Kasumi-1 (cell line): ENCODE measurements at places on chromosomes 12 and 14.

- no peak for DNase-seq
Observed at GRCh38 chr14:92093320-92093719, 13.1 kb downstream of the ATXN3 start.

GRCh38 chr12:8816448-8817050, 5.9 kb upstream of the A2ML1 start:
- DNase-seq: no peak

- DNase-seq: no peak
Observed at GRCh38 chr12:4448943-4449850, 3.6 kb upstream of the FGF6 start.

DNA sequence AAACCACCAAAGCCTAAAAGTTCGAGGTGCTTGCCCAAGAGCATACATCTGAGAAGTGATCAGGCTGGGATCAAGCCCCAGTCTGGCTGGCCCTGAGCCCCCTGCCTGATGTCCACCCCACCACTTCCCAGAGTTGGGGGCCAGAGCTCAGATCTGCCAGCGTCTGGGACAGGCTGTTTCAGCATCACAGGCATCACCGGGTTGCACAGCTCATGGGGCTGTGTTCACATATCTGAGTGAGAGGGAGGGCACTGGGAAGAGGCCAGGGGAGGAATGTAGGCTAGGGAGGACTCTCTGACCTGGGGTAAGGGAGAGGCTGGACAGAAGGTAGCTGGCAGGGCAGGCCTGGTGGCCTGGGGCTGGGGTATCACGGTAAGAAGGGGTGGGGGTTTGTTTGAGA, 6.0 kb downstream of the TGM1 start:
- no peak for DNase-seq

GRCh38 chr12:55912908-55913307, 14.8 kb downstream of the PYM1 start:
- no peak for DNase-seq

- DNase-seq: no peak
Observed at GRCh38 chr14:28762955-28763326, 3.6 kb upstream of the FOXG1 start.

GRCh38 chr14:24693983-24694382, 60.0 kb upstream of the GZMB start:
- DNase-seq: no peak

GRCh38 chr12:44848703-44849085, 27.4 kb downstream of the NELL2 start:
- no peak for DNase-seq

- DNase-seq: no peak
Observed at GRCh38 chr12:68627673-68628319, 17.1 kb downstream of the RAP1B start.

DNA sequence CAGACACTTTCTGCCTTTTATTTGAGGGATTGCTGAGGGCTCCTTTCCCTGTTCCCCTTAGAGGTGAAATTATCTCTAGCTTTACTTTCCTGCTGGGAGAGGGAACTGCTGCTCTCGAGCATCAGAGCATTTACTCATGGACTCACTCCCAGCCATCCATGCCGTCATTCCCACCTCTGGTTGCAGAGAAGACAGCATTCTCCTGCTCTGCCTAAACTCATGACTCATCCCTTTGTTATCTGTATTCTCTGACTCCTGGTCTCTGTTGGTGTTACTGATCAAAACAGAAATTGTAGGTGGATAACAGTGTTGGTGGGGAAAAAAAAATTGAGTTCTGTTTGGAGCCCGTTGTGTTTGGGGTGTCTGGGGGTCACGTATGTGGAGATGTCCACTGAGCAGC, 159.3 kb downstream of the TTC8 start:
- DNase-seq: no peak

DNA sequence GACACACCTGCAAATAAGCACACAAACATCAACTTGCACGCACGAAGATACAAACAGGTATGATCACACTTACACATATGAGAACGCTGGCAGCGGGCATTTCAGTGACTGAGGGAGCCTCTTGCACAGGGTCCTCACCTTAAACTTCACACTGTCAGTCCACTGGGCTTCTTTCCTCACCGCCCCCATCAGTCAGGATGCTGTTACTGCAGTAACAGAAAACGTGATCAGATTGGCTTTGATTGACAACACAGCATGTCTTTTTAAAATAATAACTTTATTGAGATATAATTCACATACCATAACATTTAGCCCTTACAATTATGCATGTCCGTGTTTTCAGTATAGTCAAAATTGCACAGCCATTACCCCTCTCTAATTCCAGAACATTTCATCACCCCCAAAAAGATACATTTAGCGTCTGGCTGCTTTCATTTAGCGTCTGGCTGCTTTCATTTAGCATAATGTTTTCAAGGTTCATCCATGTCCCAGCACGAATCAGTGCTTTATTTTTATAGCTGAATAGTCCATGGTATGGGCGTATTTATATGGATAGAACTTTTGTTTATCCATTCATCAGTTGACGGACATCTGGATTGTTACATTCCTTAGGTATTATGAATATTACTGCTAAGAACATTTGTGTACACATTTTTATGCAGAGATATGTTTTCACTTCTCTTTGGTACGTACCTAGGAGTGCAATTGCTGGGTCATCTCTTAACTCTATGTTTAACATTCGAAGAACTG, 8.4 kb downstream of the CCDC197 start:
- peak; percentile 40 for DNase-seq

DNA sequence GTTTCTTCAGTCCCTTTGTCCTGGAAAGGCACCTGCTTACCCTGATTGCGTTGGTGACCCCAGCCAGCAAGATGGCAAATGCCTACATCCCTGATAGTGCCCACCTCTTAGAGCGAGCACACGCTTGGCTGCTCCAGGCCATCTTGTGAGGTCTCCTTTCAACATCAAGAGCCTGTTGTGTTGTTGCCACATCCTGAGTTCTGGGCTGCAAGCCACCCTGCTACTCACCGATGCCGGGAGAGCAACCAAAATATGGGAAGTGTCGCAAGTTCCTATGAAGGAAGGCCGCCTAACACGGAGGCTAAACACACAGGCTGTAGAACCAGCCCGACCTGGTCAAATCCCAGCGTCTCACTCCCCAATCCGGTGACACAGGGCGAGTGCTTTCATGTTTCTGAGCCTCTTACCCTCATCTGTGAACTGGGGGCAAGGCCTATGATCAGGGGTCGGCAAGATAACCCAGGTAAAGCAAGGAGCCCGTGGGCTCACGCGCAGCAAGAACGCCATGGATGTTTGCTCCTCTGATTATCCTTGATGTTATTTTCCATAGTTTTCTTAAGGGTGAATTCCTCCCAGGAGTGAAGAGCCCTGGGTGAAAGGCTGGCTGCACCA, 98.4 kb downstream of the LGMN start:
- peak; percentile 86 for DNase-seq

DNA sequence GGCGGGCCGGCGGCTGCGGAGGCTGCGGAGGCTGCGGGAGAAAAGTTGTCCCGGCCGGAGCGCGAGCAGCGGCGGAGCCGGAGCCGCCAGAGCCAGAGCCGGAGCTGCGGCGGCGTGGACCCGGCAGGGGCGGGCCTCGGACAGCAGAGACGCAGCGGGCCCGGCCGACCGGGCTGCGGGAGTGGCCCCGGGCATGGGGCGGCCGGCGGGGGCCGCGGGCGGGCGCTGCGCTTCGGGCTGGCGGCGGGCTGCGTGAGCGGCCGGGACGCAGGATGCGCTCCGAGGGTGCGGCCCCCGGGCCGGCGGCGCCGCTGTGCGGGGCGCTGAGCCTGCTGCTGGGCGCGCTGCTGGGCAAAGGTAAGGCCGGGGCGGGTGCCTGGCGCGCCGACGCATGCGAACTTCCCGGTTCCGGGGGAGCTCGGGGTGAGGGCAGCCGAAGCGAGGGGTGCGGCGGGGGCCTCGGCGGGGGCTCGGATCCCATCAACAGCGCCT, at the start of gene TMEM132C:
TSS of gene TMEM132C (plus strand) at position 40 of the 492 bp plus-strand sequence. CDS start at position 273, 233 bp downstream.
- no peak for DNase-seq

GRCh38 chr14:22846811-22847307, 10.5 kb downstream of the MMP14 start:
- no peak for DNase-seq

GRCh38 chr14:90759370-90760077, 56.7 kb downstream of the TTC7B start:
- no peak for DNase-seq

- DNase-seq: no peak
Observed at GRCh38 chr12:94590428-94590827, 59.9 kb downstream of the TMCC3 start.

- DNase-seq: no peak
Observed at GRCh38 chr12:4849795-4850345, 59.8 kb upstream of the KCNA1 start.

- DNase-seq: no peak
Observed at GRCh38 chr12:52716061-52716460, 12.7 kb upstream of the KRT77 start.

- DNase-seq: peak; percentile 72
Observed at GRCh38 chr12:118358612-118359540, 13.8 kb downstream of the TAOK3 start.

- no peak for DNase-seq
Observed at GRCh38 chr14:69518289-69519101, 34.0 kb downstream of the PLEKHD1 start.

DNA sequence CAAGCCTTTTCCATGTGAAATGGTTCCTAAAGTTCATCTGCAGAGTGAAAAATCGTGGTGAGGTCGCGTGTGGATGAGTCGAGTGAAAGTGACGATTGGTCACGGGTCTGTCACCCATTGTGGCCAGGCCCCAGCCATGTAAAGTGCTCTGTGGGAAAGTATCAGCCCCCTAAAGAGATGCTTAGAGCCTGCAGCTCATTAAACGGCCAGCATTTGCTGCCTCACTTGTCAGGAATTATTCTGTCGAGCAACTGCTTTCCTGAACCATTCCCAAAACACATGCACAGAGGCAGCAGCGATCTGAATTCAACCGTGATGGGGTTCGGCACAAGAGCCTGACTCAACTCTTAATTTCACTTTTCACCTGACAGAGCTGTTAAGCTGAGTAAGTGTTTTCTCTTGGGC, 16.0 kb downstream of the DBX2 start:
- DNase-seq: no peak

GRCh38 chr14:64060648-64061096, 207.9 kb downstream of the SYNE2 start:
- DNase-seq: no peak

- DNase-seq: peak; percentile 65
Observed at GRCh38 chr12:43102546-43103264, 449.3 kb downstream of the ADAMTS20 start.

DNA sequence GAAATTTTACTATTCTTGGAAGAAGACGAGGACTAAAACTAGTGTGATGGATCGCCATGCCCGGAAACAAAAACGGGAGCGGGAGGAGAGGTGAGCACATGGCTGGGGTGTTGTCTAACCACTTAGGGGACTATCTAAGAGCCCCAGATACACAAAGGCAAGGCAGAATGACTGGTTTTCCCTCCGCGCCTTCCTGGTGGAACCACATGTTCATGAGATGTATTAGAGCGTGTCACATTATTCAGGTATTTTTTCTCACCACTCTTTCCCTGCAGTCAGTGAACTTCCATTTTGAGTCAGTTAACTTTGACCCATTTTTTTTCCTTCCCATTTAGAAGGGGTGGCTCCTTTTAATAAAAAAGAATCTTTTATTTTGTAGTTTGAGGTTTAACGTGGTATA, 68.8 kb upstream of the TRAF3 start:
- DNase-seq: no peak

DNA sequence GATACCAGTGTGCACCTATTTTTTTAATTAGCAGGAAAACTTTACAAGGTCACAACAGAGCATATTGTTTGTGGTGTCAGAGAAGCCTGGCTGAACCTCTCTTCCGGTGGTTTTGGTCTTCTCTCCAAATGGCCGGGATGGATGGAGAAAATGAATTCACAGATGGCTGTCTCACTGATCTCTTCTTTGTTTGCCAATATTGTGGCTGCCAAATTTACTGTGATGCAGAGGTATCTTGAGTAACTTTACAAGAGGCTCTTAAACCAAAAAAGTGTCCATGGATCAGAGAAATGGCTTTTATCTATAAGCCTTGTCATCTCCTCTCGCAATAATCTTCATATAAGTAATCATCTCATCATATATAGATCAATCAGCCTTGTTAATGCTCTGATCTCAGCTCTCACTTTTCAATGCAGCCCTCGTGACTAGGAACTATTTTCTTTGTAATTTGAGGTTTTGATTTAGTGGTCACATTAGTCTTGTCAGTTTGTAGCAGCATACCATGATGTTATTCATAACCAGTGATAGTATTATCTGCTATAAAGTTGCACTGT, 308.1 kb downstream of the EGLN3 start:
- no peak for DNase-seq

DNA sequence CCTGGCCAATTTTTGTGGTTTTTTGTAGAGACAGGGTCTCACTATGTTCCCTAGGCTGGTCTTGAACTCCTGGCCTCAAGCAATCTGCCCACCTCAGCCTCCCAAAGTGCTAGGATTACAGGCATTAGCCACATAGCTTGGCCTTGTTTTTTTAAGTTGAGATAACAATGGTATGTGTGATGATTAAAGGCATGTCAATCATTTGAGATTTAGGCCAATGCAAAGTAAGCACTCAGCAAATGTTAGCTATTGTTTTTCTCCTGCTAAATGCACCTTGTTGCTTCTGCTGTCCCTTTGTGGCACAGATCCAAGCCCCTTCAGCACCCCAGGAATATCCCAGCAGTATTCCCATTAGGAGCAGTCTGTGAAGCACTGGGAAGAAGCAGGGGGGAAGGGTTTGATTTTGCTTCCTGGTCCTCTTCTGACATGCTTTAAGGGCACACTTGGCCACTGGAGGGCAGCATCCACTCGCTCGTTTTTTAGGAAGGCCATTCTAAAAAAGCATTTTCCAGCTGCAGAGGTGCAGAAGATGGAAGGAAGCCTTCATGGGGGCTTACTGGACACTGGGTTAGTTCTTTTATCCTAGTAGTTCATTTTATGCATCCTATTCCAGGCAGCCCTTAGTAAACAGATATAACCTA, 70.2 kb upstream of the ZFP36L1 start:
- DNase-seq: peak; percentile 86

DNA sequence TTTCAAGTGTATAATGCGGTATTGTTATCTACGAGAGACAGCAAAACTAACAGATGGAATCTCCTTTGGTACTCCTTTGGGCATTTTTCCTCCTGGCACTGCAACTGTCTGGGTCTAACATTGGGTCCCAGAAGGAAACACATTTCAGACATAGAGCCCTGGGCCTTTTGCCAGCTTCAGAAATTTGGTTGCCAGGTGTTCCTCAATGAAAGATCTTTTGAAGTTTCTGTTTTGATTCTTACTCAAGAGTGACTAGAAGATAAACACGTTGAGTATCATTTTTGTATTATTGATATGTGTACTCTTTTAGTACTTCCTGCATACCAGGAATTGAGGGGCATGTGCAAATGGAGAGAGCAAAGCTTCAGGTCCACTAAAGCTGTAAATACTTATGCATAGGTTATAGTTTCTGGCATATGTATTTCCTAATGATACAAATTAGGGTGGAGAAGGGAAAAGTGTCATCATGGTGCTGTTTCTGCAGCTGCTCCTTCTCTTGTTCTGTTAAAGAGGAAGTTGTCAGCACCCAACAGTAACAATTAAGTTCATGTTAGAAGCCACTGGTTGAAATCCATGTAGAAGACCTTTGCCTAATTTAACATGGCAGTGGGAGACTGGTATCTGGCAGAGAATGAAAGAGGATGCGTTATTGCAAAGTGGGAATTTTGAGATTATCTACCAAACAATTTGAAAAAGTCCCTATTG, 53.5 kb downstream of the SLC38A6 start:
- DNase-seq: peak; percentile 71

- no peak for DNase-seq
Observed at GRCh38 chr12:100490056-100490455, 16.4 kb downstream of the NR1H4 start.
